ENCODE measurements at places on chromosomes 2 and 18.

GRCh38 chr2:26081556-26081955, 47.7 kb downstream of the RAB10 start:
- DNase-seq = no peak

- DNase-seq = no peak
Observed at GRCh38 chr2:142989273-142990204, 112.1 kb downstream of the KYNU start.

DNA sequence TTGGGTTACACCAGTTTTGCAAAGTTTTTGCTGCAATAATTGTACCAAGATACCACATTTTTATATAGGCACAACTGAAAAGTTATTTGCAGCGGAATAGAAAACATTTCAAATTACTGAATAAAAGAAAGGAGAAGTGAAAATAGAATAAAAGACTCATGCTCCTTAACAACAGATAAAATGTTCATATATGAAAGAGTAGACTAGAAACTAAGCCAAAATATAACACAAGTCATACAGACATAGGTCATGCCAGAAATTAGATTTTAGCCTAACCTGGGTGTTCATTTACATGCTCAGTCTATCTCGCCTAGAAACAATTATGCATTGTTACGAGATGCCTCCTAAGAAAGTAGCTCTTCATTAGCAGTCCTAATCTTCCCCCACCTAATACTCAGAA, 16.4 kb upstream of the MAP3K20 start:
- DNase-seq = no peak

- no peak for DNase-seq
Observed at GRCh38 chr2:180542511-180542910, 437.9 kb upstream of the UBE2E3 start.

DNA sequence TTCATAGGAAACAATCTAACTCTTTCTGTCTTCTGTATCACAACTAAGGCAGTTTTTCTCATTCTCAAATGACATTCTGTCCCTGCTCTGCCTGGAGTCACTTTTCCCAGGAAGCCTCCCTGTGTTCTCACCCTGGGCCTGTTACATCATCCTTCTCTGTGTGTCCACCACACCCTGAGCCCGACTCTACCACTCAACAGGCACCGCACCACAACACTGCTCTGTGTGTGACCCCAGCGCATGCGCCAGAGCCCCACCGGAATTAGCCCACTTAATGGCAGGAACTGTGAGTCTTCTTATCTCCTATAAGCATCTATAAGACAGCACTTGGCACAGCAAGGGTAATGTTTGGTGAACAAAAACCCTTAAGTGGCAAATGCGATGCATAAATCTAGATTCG, 32.3 kb downstream of the TGFBRAP1 start:
- no peak for DNase-seq

- no peak for DNase-seq
Observed at GRCh38 chr2:220198896-220199295, 571.5 kb downstream of the SLC4A3 start.

GRCh38 chr18:47418746-47419145, 167.3 kb upstream of the SKOR2 start:
- no peak for DNase-seq

DNA sequence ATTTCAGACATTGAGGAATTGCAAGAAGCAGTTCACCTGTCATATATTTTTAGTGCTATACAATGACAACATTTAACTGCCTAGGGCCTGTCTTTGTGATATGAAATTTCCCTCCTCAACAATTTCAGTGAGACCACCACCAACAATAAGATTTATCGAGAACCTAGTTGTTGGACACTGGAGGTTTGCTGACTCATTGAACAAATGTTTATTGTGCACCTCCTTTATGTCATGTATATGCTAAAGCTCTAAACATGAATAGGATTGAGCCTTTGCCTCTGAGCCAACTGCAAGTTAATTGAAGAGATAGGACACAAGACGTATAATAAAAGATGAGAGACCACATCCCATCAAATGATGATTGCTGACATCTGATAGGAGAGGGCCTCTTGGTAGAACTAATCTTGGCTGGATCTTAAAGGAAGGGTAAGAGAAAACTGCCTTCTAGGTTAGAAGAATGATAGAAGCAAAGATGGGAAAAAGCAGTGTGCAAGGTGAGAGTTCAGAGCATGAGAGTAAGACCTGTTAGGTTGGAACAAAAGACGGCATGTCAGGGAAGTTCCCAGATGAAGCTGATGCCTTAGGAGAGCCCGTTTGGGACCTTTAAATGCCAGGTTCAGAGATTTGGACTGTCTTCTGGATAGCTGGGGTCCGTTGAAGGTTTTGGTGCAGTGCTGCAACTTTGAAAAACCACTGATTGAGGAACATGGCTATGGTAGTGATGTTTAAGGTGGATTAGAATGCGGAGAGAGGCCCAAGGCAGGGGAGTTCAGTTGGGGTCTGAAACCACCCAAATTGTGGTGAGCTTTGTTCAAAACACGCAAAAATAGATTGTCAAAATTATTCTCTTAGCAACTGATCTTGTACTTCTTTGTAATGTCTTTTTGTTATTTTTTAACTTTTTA, 133.0 kb upstream of the EML6 start:
- no peak for DNase-seq

All from stimulated activated CD8-positive, alpha-beta memory T cell treated with anti-CD3 and anti-CD28 coated beads, Interleukin-15, amount 100 ng/mL, for 4 hours (primary cell).